ENCODE measurements at places on chromosomes 2 and 18.

- DNase-seq: no peak
Measured at GRCh38 chr2:6945821-6946220, 28.6 kb downstream of the RNF144A start.

- DNase-seq: no peak
Measured at GRCh38 chr2:159828738-159829137, 30.7 kb upstream of the CD302 start.

GRCh38 chr2:158797963-158798700, 3.0 kb downstream of the DAPL1 start:
- no peak for DNase-seq

- no peak for DNase-seq
Measured at GRCh38 chr2:225402210-225402776, 2.8 kb downstream of the NYAP2 start.

DNA sequence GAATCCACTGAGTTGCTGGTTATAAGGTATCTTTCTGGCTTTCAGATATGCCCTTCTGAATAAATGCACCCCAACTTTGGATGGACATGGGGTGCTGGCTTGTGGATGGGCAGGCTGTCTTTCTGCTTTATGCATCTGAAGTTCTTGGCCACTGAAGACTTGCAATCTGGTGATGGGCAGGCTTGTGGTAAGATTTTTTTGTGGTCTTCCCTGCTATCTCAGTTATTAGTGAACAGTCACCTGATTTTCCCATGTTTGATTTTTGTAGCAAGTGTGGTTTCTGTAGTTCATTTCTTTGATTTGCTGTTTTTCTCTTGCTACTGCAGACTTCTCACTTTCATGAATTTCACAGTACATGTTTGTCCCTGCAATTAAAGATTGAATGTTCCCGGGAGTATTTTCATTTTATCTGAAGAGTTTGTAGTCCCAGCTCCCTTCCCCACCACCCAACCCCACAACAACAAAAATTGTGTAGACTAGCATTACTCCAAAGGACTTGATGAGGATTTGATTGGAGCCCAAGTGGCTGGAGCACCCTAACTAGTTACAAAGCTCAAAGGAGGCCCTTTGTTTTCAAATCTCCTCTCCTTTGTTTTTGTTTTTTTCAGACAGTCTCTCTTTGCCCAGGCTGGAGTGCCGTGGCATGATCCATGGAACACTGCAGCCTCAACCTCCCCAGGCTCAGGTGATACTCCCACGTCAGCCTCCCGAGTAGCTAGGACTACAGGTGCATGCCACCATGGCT, 63.6 kb upstream of the MGAT5 start:
- no peak for DNase-seq

GRCh38 chr2:70442301-70443077, 111.1 kb downstream of the TGFA start:
- no peak for DNase-seq

- DNase-seq: no peak
Measured at GRCh38 chr2:17538844-17539554, 1.5 kb upstream of the VSNL1 start.

GRCh38 chr2:235091421-235091820, 139.6 kb downstream of the SH3BP4 start:
- no peak for DNase-seq

DNA sequence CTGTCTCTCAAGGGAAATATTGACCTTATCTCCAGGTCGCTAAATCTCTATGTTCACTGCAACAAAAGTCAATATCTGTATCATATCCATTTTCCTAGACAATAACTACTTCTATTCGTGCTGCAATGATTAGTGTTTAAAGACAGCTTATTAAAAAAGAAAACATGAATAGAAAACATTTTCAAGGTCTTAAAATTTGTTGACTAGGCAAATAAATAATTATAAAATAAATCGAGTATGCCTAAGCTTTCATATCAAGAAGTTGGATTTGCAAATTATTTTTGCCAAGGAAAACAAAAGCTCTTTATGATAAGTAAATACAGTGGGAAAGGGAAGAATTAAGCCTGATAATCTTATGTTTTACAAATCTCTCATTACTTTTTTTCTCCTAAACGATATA, 428.5 kb downstream of the NUP35 start:
- no peak for DNase-seq

DNA sequence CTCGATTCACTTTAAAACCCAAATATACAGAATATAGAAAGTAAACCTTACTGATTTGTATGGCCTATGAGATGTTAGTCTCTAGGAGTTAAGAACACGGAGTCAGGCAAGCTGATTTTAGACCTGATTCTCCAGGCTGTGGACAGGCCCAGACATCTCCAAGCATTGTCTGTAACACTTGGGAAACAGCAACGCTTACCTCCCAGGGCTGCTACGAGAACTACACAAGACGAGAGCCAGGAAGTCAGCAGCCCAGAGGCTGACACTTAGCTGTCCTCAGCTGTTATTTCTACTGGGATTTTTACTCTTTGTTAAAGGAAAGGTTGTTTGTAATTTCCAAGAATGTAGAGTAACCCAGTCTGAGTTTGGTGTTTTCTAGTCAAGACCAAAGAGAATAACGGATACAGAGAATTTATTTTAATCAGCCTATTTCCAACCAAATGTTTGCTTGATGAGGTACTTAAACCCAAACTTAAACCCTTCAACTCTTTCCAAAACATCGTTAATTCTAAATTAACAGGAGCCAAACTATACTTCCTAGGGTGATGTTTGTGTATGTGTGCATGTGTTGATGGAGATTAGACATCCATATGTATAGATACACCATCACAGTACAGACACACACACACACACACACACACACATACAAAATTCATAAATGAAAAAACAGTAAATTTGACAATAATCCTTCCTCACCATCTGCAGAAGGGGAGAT, 123.4 kb downstream of the LAMA1 start:
- DNase-seq: no peak

DNA sequence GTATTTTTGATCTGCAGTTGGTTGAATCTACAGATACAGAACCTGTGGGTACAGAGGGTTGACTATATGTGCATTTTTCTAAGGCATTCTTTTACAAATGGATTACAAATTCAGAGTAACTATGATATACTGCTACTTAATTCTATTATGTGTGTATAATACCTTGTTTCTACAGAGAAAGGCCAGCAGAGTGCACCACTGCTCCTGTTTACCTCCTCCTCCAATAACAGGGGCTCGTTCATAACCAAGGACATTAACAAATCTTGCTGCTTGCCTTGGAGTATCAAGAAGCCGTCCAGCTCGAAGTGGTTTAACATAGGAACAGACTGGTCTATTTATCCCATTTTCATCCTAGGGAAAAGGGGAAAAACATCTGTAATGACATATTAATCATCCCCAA, 16.4 kb downstream of the CEP76 start:
- no peak for DNase-seq

DNA sequence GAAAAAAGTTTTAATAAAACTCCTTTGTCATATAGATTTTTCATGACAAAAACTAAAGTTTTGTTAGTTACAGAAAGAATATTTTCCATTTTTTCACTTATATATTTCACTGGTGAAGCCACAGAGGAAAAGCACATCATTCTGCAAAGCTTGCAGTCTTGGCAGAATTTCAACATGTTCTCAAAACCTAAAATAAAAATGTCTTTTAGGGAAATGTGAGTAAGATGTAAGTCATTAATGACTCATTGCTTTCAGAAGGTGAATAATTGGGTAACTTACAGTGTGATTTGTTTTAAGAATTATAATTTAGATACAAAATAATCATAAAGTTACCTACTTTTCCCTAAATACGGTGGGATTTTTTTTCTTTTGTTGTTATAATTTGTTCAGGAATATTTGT, 43.4 kb upstream of the TNFRSF11A start:
- DNase-seq: no peak

DNA sequence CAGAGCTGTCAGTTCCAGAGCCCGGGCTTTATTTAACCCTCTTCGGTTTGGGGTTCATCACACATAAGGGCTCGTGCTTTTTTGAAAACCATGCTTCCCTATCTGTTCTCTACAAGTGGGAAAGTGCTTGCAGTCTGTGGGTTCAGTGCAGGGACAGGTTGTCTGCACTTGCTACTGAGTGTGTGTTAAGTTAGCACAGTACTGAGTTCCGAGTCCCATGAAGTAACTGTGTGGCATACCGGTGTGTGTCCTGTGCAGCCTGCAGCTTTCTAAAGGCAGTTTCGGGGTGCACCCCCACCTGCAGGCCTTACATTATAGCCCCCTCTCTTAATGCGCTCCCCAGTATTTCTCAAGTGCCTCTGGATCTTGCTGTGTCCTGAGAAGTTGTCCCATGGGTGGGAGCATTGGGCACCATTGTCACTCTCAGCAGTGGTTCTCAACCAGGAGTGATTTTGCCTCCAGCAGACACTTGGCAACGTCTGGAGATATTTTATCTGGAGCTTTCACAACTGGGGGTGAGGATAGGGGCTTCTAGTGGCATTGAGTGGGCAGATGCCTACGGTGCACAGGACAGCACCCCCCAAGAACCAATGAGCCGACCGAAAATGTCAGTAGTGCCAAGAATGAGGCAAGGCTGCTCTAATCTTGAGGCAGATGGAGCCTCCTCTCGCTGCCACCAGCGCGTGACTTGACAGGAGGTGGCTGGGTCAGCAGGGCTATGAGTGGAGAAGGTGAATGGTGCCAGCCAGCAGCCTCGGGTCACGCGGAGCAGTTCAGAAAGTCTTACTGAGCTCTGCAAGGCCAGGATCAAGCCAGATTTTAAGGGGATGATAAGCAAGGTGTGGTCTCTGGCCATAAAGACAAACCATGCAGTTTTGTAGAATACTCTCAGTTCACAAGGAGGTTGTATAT, 152.2 kb downstream of the SMAD7 start:
- DNase-seq: no peak

DNA sequence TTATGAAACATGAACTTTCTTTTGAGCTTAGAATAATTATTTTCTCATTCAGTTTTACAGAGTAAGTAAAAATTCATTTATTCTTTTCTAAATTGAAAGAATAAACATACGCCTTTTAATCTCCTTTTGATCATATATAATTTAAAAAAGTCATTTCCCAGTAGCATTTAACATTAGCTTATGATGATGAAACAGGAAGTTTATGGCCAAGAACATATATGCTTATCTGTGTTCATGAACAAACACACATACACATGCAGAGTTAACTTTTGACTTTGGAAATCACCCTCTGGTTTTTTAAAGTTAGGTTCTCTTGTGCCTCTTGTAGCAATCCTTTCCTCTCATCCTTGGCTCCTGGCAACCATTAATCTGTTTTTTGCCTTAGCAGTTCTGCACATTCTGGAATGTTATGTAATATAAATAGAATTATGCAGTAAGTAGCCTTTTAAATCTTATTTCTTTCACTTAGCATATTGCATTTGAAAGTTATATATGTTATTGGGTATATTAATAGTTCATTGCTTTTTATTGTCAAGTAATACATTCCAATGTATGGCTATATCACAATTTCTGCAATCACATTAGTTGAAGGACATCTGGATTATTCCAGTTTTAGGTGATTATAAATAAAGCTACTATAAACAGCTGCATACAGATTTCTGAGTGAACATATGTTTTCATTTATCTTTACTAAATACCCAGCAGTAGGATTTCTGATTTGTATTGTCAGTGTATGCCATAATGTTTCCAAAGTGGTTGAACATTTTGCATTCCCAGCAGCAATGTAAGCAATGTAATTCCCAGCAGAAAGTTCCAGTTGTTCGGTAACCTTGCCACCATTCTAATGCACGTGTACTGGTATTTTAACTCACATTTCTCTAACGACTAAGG, 210.3 kb downstream of the ZRANB3 start:
- no peak for DNase-seq

GRCh38 chr2:113260991-113261390, 17.7 kb downstream of the PAX8 start:
- DNase-seq: no peak

- no peak for DNase-seq
Measured at GRCh38 chr2:234476766-234477165, 20.1 kb downstream of the ARL4C start.

- DNase-seq: no peak
Measured at GRCh38 chr2:56770490-56770889, 586.7 kb downstream of the CCDC85A start.

DNA sequence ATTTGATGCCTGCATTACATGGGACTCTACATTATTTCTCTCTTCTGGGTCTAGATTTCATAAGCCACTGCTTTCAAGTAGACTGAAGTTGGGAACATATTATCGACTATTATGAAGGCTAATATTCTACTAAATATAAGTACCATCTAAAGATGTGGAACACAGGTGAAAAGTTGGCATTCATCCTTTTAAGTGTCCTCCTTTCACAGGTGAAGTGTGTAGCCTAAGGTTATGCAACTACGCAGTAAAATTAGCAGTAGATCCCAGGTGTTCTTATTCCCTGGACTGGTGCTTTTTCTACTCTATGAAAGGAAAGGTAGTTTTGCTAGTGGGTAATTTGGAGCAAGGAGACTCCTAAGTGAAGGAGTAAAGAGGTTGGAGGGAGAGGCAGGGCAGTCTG, 88.2 kb upstream of the DPP10 start:
- DNase-seq: no peak

GRCh38 chr2:38029512-38029911, 46.4 kb downstream of the CYP1B1 start:
- DNase-seq: no peak

DNA sequence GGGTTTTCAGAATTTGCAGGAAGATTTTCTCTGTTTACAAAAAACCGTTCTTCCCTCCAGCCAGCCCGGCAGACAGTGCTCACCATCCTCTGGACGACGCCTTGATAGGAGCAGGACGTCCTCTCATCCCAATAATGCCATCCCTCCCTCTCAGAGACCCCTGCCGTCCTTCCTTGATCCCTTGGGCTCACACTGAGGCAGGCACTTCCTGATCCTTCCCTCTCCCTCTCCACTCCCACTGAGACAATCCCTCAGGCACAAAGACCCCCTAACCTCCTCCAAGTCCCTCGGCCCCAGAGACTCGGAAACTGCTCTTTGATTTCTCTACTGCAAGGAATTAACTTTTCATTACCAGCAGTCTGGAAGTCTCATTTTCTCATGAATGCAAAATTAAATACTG, 42.5 kb downstream of the PAX3 start:
- no peak for DNase-seq

- no peak for DNase-seq
Measured at GRCh38 chr2:180707175-180707883, 273.1 kb upstream of the UBE2E3 start.

DNA sequence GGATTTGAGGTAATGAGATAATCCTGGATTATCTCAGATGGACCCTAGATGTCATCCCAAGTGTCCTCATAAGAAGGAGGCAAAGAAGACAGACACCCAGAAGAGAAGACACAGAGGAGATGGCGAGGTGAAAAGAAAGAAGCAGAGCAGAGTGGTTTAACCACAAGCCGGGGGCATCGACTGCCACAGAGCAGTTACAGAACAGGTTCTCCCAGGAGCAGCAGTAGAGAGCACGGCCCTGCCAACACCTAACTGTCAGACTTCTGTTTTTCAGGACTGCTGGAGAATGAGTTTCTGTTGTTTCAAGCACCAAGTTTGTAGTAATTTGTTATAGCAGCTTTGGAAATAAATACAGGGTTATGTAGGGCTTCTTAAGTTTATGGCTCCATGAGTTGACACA, 437.0 kb downstream of the THSD7B start:
- DNase-seq: no peak

DNA sequence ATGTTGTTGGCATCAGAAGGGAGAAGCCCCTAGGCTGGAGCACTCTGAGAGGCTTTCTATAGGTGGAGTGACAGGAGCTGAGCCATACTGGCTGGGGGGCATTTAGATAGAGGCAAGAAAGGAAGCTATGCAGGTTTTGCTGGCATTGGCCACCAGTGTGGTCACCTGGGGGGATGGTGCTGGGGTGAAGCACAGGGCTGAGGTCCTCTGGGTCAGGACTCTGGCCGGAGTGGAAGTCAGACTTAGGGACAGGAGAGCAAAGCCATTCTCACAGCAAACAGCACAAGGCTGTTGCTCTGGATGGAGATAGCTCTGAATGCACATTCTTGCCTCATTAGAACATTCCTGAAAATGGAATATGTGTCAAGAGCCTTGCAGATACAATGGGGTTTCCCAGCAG, 47.4 kb downstream of the NTSR2 start:
- DNase-seq: no peak

Data from activated gamma-delta T cell treated with anti-CD3 and anti-CD28 coated beads, Interleukin-2, amount 50 U/mL, for 16 hours (primary cell).